Kidney tubule cell (primary cell): ENCODE measurements at places on chromosomes 3 and 15.
A peak's percentile ranks its signal among the peaks of the same experiment; 100 is the strongest.

GRCh38 chr3:123805101-123805500 is 79.0 kb downstream of the MYLK start:
- DNase-seq = no peak

GRCh38 chr3:24088782-24089181 is 143.7 kb downstream of the NR1D2 start:
- no peak for DNase-seq

- DNase-seq = peak; percentile 47
These were observed 18.0 kb upstream of the CLEC3B start for GRCh38 chr3:45008117-45008516.

DNA sequence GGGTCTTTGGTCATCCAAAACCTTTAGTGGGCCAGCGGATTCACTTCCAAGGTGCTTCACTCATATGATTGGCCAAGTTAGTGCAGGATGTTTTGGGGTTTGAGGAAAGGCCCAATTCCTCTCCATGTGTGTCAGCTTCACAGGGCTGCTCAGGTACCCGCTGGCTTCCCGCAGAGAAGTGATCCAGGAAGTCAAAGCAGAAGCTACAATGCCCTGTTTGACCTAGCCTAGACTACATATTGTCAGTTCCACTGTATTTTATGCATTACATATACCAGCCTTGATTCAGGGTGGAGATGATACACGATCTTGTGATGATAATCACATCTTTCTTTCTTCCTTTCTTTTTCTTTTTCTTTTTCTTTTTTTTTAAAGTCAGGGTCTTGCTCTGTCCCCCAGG is 32.1 kb downstream of the PDE8A start:
- no peak for DNase-seq

- DNase-seq = no peak
These were observed 44.9 kb upstream of the KBTBD12 start for GRCh38 chr3:127870156-127870555.

DNA sequence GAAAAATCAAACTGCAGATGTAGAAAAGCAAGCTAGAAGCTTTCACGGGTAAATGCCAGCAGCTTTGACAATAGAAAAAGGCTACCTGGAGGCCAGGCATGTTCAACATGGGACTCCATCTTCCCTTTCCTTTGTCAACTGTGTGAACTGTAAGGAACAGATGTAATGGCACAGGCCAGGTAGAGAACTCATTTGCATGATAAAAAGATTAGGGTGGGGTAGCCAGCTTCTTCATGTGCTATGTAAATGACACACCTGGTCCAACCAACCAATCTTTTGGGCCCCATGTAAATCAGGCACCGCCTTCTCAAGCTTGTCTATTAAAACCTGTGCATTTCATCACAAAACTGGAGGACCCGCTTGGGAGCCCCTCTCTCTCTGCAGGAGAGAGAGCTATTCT is 686.5 kb upstream of the GOLIM4 start:
- no peak for DNase-seq

DNA sequence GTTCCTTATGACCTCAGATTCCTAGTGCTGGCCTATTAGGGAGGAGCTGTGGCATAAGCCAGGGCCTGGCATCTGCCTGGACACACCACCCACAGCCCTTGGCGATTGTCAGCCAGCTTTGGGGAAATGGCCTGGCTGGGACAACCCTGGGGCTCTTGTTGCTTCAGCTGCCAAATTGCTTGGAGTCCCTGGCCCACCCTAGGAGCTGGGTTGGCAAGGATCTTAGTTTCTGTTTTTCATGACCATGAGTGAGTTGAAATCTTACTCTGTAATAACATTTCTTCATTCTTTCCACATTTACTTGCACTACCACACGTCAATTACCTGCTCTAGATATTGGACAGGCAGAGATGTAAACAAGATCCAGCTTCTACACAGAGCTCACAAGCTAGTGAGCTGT is 1.9 kb upstream of the MYZAP start:
- DNase-seq = no peak

GRCh38 chr3:148861277-148861869 is 3.7 kb upstream of the CPA3 start:
- DNase-seq = peak; percentile 49

DNA sequence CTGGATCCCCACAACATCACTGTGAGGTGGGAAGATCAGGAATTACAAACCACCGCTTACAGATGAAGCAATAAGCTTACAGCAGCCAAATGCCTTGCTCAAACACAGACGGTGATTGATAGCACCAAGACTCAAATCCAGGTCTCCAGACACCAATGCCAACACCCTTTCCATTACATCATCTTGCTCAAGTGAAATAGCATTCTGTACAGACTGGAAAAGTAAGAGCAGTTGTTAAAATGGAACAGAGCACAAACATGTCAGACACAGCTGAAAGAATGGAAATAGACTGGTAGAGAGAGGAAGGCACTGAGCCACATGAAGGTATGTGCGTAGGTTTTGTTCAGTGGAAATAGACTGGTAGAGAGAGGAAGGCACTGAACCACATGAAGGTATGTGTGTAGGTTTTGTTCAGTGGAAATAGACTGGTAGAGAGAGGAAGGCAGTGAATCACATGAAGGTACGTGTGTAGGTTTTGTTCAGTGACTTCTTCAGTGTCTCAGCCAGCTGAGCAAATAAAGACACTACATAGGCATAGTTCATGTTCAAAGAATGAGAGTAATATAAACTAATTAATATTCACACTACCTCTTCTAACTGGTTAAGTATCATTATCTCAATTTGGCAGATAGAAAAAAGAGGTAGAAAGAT is 15.6 kb downstream of the CLDN1 start:
- no peak for DNase-seq

- no peak for DNase-seq
These were observed 65.1 kb upstream of the FAM3D start for GRCh38 chr3:58731673-58732072.

GRCh38 chr3:120147072-120147871 is 53.0 kb upstream of the GSK3B start:
- no peak for DNase-seq

DNA sequence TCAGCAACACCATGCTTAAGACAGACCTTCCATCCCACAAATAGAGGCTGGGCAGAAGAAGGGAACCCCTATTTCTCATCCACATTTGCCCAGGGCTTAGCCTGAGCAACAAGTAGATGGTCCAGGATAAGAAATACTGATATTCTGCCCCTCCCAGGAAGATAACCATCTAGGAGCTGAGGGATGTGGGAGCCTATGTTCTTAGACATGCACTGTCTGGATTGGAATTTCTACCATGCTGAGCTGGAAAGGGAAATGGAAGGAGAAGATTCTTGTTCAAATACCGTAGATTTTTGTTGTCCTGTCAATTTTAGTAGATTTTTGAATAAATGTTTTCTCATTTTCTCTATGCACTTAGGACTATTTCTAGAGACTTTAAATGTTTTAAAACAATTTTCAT is 450.7 kb upstream of the SEMA6D start:
- no peak for DNase-seq

- DNase-seq = no peak
These were observed 66.1 kb downstream of the GLB1 start for GRCh38 chr3:33030802-33031201.

DNA sequence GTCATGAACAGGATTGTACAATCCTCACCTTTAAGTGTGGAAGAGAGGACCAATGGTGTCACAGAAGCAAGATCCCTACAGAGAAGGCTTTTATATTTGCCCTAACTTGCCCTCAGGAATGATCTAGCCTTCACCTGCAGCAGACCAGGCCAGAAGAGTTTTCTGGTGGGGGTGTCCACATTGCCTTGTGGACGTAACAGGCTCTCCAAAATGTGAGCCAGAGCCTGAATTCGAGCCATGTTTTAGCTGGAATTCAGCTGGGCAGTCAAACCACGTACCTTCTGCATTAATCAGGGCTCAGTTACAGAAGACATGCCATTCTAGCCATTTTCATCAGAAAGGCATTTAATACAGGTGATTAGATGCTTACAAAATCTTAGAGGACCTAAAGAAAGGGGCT is 23.6 kb upstream of the RAB7A start:
- DNase-seq = no peak

DNA sequence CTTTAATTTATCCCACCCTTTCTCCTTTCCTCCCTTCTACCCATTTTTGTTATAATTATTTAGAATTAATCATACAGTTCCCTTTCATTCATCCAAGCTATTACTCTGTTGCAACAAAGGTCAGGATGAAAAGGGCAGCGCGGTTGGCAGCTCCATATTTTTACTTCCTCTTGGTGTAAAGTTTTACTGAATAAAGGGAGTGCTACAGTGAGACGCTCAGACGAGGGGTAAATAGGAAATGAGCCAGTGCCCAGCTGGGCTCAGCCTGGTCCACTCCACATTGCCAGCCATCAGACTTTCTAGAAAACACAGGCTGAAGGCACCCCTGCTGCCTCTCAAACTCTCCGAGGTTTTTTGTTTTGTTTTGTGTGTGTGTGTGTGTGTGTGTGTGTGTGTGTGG is 21.9 kb upstream of the ZBTB38 start:
- DNase-seq = no peak

GRCh38 chr3:69212411-69213160 is 90.2 kb upstream of the LMOD3 start:
- peak; percentile 91 for DNase-seq

DNA sequence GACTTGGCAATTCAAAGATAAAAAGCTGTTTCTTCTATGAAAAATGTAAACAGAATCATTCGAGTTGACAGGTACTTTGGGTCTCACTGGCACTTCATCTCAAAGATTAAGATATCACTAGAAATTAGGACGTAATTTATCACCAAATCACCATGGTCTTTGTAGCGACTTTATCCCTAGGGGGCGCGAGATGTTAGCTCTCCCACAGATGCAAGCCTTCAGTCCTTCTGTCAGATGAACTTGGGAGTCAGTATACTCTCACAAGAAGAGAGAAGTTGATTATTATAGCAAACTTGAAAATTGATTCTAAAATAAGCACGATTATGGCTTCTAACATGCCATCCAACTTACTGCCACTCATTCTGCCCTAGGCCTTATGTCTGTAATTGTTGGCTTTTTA is 150.3 kb downstream of the ALCAM start:
- no peak for DNase-seq

DNA sequence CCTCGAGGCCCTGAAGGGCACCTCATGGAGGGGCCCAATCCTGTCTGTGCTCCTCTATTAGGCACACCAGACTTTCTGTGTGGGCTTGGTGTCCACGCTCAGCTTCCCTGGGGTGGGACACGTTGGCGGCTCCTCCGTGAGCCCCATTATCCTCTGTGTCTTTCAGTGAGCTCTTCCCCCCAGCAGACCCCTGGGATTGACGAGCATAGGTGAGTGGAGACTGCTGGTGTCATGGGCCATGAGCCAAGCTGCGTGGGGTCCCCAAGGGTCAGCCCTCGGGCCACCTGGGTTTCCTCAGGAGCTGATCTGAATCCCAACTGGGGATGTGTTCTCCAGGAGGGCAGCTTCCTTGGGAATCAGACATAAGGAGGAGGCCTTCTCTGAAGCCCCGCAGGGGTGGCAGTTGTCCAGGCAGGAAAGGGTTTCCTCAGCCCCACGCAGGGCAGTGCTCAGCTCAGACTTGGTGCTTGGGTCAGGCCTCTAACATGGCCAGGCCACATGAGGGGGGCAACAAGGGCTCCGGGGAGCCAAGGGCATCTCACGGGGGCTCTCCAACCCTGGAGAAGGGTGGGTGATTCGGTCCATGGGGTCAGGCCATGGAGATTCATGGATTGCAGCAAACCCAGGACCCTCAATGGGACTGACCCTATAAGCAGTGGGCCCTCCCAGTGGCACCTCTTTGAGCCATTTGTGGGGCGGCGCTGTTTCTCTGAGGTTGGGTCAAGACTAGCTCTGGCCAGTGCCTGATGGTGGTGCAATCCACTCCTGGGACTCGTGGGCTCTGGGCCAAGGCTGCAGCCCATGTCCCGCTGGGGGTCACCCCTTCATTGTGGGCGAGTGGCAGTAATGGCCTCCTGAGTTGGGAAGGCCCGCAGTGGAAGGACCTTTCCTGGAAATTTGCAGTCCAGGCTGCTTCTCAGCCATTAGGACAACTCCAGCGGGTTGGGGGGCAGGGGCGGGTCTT is 222.5 kb downstream of the SNRPN start:
- no peak for DNase-seq

GRCh38 chr3:117799387-117799735 is 1089.8 kb downstream of the TUSC7 start:
- DNase-seq = no peak

GRCh38 chr15:98794748-98795147 is 146.4 kb downstream of the IGF1R start:
- no peak for DNase-seq

DNA sequence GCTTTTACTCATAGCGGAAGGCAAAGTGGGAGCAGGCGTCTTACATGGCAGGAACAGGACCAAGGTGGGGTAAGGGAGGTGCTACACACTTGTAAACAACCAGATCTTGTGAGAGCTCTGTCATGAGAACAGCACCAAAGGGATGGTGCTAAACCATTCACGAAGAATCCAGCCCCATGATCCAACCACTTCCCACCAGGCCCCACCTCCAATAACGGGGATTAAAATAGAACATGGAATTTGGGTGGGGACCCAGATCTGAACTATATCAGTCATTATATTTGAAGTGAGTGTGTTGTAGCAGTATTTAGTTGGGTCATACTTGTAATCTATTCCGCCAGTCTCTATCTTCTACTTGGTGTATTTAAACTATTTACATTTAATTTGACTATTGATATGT is 190.9 kb downstream of the RPLP1 start:
- DNase-seq = no peak

GRCh38 chr3:66567077-66567476 is 66.3 kb upstream of the LRIG1 start:
- DNase-seq = no peak

- peak; percentile 4 for DNase-seq
These were observed 19.7 kb downstream of the RCN2 start for GRCh38 chr15:76951220-76951619.

GRCh38 chr3:149657926-149658743 is at the start of gene WWTR1:
WWTR1 (minus strand) TSS chr3:149658025; CDS start chr3:149657306, 719 bp downstream.
- peak; percentile 98 for DNase-seq

GRCh38 chr3:124530916-124531315 is 199.3 kb upstream of the UMPS start:
- peak; percentile 33 for DNase-seq

DNA sequence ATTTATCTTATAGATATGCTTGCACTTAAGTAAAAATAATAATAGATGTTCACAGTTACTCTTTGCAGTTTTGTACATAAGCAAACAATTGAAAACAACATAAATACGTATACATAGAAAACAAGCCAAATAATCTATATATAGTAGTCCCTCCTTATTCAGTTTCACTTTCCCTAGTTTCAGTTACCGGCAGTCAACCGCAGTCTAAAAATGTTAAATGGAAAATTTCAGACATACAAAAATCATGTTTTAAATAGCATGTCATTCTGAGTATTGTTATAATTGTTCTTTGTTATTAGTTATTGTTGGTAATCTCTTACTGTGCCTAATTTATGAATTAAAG is 262.0 kb downstream of the CGGBP1 start:
- DNase-seq = no peak

GRCh38 chr3:100083209-100083608 is 31.1 kb downstream of the FILIP1L start:
- no peak for DNase-seq
